ENCODE measurements at places on chromosomes 13 and 19. TPM values are rescaled to one million over a fixed set of nuclear protein-coding genes. Genes with fewer than 3 reads are reported as not detected.

Gene ONECUT3
- total RNA-seq, result not detected

Gene IRGC
- total RNA-seq, result not detected

Gene ZSCAN5A
- total RNA-seq, result 23.7 TPM

Gene INSR
- total RNA-seq, result 24.2 TPM

Gene IFNL1
- total RNA-seq, result not detected

Gene GFY
- total RNA-seq, result not detected

Gene LMTK3
- 0.29 TPM for total RNA-seq

Gene ZIC2
- total RNA-seq, result not detected

Gene DENND1C
- total RNA-seq, result not detected

Gene SULT2A1
- 253 TPM for total RNA-seq

Gene HCN2
- not detected for total RNA-seq

Gene SGCG
- not detected for total RNA-seq

Gene WDR88
- total RNA-seq, result not detected
